ENCODE measurements at places on chromosomes 1 and 21.

DNA sequence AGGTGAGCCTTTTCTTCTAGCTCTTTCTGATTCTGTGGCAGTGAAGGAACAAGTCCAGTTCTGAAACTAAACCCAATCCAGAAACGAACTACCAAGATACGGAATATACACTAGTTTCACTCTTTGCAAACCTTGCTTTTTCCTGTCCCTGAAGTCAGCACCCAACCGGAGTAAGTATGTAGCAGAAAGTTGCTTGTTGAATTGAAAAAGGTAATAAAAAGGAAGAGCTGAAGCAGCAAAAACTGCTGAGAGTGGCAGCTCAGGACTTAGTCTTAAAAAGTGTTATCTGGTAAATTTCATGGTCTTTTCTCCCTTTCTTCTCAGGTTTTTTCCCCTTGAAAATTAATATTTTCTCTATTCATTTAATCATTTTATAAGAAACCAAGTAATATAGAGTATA is 9.4 kb upstream of the NT5C1A start:
- ATAC-seq = no peak

DNA sequence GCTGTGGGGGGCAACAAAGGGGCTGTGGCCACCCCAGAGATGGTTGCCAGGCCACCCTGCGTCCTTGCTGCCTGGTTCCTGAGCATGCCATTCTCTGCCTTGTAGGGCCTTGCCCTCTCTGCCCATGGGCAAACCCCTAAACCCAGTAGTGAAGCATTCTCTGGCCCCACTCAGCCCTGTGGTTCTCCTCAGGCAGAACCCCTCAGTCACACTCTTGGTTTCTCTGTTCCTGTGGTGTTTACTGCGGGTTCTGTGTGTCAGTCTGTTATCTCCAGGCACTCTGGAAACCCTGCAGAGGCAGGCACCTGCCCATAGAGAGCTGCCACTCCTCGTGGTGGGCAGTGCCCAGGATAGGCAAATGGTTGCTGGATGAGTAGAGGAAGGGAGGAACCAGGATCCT is 41.1 kb upstream of the IL19 start:
- no peak for ATAC-seq

GRCh38 chr1:114482585-114482984 is 28.4 kb downstream of the TRIM33 start:
- ATAC-seq = no peak

DNA sequence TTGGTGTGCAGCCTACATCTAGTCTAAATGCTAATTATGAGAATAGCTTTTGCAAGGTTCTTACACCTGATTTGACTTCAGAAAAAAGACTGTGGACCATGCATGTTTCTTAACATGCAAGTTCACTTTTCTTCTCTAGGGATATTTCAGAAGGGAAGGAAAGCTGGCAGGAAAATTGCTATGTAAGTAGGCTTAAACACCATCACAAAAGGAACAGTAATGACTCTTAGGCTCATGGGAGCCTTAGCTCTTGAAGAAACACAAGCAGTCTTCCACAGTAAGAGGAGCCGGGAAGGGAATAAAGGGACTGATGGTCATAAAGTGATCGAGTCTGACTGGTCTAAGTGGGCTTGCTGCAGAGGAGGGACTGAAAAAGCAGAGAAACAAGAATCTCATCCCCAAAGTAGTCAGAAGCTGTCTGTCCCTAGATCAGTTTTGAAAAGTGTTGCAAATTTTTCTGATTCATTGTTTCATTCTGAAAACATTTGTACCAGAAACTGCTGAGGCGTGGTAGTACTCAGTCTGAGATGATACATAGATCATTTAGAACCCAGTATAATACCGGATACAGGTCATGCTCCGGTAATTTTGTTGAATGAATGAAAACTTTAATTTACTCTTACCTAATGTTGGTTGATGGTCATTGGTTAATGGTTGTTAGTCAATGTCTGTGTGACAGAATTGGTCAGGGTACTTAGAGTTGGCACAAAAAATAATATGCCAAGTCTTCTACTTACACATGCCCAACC is 40.9 kb downstream of the SMYD2 start:
- ATAC-seq = no peak

- no peak for ATAC-seq
Measured at GRCh38 chr1:229101011-229101871, 169.7 kb upstream of the RAB4A start.

DNA sequence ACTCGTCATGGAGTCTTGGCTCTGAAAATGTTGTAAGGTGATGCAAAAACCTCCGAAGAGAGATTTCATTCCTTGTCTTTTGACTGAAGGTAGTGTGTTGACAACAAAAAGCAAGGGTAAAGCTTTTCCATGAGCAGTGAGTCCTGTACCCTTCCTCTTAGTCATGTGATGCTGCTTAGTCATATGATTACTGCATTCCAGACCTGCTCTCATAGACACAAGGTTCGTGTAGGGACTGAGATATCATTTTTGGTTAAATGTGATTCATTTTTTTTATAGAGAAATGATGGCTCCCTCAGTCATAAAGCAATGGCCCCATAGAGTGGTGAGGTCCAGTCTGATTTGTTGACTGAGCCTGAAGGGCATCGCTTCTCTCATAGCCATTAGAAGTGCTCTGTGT is 9.2 kb downstream of the KCNJ6 start:
- no peak for ATAC-seq

GRCh38 chr1:171718848-171719247 is 23.0 kb downstream of the VAMP4 start:
- ATAC-seq = no peak

GRCh38 chr1:212669102-212669501 is 30.5 kb downstream of the BATF3 start:
- ATAC-seq = no peak

DNA sequence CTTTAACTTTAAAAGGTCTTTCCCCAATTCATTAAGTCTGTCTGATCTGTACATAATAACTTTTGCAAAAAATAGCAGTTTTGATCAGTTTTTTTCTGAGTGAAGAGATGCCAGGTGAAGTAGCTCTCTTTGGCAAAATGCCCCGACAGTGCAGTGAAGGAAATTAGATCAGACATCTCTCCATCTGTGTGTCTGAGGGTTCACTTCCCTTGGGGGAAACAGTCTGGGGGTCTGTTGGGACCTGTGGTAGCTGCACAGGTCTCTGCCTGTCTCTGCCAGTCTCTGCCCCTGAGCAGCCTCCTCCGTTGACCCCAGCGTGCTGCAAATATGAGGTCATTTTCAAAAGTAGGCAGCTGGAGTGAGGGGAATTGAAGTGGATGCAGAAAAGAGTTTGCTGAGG is 54.5 kb downstream of the TBCE start:
- ATAC-seq = no peak

DNA sequence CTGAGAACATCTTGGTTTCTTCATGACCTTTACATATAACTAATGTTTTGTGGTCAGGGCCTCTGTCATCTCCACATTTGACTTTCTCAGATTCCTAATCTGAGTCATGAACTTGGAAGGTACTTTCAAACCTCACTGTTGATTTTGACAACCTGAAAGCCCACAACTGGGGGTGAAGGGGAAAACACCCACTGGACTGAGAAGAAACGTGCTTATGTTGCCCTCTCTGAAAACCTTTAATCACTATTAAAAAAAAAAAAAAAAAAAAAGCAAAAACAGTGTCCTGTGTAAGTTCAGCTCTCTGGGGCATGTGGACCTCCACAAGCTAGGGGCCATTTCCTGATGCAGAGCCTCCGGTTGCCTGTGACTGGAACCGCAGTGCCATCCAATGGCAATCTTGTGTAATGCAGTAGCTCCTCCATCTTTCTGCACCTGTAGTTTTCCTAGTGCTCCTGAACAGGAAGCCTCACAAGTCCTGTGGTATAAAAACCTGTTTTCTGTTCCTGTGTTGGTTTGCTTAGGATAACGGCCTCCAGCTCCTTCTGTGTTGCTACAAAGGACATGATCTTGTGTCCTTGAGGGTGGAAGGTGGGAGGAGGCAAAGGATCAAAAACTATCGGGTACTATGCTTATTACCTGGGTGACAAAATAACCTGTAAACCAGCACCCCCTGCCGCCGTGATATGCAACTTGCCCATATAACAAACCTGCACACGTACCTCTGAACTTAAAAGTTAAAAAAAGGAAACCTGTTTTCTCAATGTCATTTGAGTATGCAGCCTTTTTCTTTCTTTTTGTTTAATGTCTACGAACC is 124.5 kb downstream of the ZNF648 start:
- ATAC-seq = no peak

GRCh38 chr1:96804648-96805047 is 83.1 kb downstream of the PTBP2 start:
- no peak for ATAC-seq

DNA sequence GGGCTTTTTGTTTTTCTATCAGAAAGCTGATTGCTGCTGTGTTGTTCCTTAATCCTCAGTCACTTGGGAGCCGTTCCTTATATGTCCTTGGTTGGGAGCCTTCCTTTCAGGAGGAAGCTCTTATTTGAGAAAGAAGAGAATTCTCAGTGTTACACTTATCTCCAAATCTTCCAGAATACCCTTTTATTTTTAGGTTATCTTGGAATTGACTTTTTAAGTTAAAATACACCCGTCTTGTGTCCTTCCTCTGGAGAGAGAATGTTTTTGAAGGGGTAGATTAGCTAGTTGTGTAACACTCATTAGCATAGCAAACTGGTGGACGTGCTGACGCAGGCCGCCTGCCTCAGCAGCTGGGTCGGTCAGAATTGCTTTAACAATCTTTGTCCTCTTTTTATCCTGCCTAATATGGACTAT is 42.1 kb downstream of the LRRC8B start:
- ATAC-seq = no peak

GRCh38 chr1:205285381-205286101 is 36.0 kb downstream of the NUAK2 start:
- ATAC-seq = no peak

DNA sequence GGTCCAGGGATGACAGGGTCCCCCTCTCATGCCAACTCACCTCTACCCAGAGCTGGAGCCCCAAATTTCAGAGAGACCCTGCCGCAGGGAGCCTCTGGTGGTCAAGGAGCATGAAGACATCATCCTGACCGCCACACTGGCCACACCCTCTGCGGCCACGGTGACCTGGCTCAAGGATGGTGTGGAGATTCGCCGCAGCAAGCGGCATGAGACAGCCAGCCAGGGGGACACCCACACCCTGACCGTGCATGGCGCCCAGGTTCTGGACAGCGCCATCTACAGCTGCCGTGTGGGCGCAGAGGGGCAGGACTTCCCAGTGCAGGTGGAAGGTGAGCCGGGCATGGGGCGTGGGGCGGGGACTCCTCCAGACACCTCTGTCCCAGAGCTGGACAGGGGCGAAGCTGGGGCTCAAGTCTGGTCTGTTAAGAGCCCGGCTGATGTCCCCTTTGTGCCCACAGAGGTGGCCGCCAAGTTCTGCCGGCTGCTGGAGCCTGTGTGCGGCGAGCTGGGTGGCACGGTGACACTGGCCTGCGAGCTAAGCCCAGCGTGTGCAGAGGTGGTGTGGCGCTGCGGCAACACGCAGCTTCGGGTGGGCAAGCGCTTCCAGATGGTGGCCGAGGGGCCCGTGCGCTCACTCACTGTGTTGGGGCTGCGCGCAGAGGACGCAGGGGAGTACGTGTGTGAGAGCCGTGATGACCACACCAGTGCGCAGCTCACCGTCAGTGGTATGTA is 66.0 kb downstream of the OBSCN start:
- ATAC-seq = no peak

GRCh38 chr1:8077120-8077573 is 51.0 kb upstream of the ERRFI1 start:
- peak; percentile 71 for ATAC-seq

GRCh38 chr1:37478451-37478881 is 4.1 kb downstream of the ZC3H12A start:
- no peak for ATAC-seq

- ATAC-seq = no peak
Measured at GRCh38 chr1:21763236-21763635, 19.7 kb downstream of the USP48 start.

- ATAC-seq = no peak
Measured at GRCh38 chr1:169733924-169734323, at the start of gene SELE. Gene SELE, minus strand, starts transcription at chr1:169734079. Its CDS starts 467 bp downstream, at chr1:169733612.

GRCh38 chr1:50418600-50419109 is 4.6 kb downstream of the DMRTA2 start:
- peak; percentile 5 for ATAC-seq

DNA sequence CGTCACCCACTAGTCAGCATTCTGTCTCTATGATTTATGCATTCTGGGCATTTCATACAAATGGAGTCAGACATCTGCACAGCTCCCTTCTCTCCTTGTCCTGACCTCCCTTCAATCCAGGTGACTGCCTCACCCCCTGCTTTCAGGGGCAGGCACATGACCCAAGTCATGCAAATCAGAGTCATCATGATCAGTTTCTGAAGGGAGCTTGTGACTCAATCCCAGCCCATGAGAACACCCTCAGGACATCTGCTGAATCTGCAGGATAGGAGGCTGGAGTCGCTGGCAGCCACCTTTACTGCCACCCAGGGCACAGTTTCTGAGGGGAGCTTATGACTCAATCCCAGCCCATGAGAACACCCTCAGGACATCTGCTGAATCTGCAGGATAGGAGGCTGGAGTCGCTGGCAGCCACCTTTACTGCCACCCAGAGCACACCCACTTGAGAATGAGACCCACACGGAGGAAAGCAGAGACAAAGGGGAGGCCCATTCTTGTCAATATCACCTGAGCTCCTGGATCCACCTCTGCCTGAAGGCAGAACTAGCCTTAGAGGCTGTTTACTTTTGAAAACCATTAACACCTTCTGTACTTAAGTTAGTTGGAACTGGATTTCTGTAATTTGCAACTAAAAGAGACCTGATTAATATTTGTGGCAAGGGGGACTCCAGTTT is 62.3 kb upstream of the SLC25A33 start:
- no peak for ATAC-seq

- ATAC-seq = no peak
Measured at GRCh38 chr1:100152271-100152670, 19.3 kb downstream of the TRMT13 start.

GRCh38 chr1:220511785-220512184 is 16.2 kb upstream of the MARK1 start:
- ATAC-seq = no peak

DNA sequence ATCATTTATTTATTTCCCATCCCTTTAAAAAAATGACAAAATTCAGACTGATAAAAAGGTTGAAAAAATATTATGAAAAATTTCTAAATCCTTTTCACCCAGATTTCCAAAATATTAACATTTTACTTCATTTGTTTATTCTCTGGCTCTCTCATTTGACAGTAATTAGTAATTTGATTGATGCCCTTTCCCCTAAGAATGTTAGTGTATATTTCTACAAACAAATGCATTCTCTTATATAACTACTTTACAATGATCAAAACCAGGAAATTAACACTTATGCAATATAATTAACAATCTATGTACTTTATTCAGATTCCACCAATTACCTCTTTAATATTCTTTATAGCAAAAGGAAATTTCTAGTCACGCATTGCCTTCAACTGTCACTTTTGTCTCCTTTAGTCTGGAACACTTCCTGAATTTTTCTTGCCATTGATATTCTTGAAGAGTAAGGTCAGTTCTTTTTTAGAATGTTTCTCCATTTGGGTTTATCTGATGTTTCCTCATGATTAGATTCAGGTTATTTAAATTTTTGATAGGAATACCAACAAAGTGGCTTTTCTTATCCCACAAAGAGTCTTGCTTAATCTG is 3.9 kb downstream of the CD53 start:
- no peak for ATAC-seq
